Coronary artery (tissue), 2 donors: ENCODE measurements at places on chromosomes 12 and 14.

DNA sequence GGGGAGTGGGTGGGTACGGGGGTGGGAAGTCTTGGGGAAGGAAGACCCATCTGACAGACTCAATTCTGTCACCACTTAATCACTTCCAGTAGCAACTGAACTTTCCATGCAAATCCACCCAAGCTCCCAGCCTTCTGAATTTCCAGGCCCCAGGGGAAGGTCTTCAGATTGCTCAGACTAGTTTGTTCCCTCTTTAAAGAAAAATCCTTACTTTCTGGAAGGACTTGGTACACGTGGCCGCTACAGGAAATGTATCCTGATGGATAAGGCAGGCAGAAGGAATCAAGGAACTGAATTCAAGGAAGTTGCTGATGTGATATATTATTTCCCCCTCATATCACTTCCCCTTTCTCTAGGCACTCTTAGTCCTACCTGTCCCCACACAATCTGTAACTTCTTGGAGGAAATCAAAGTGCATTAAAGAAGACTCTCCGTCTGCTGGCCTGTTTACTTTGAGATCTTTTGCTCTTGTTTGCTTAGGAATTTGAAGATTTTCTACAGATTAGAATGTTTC, 6.4 kb downstream of the NFKBIA start:
- no peak for DNase-seq

DNA sequence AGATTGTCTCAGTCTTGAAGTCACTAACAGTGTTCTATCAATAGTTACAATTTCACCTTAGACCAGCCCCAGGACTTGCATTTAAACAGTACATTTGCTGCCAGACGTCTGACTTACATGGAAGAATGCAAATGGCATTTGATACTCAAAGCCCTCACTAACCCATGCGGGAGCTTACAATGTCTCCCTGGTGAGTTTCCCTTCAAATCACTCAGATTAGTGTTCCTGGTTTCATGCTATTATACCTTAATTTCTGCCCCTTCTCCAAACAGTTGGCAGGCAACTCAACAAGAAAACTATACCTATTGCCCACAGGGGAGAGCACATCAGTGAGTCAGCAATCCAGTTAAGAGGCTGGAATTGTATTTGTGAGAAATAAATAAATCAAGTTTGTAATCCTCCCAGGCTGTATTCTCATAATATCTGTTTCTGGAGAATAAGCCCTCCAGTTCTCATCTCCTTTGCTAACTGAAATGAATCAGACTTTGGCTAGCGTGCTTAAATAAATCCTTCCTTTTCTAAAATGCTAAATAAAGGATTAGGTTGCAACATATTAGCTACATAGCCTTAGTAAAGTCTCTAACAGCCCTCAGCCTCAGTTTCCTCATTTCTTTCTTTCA, 23.7 kb downstream of the GSTZ1 start:
- DNase-seq, result no peak

- no peak for DNase-seq
Observed at GRCh38 chr14:51207621-51208020, 32.4 kb upstream of the TMX1 start.

GRCh38 chr14:89920056-89920455, 34.5 kb downstream of the EFCAB11 start:
- no peak for DNase-seq

GRCh38 chr14:75602503-75602902, 24.1 kb downstream of the FLVCR2 start:
- DNase-seq, result no peak

DNA sequence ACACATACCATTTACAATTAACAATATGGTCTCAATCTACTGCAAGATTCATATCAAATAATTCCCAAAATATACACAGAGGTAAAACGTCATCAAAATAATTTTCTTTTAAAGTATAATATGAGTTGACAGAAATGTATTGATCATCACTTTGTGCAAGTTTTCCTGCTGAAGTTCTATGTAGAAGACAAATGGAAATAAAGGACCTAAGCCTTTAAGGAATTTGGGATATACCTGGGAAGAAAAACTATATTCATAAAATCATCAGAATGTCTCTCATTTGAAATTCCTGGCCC, 61.1 kb upstream of the DAAM1 start:
- no peak for DNase-seq

DNA sequence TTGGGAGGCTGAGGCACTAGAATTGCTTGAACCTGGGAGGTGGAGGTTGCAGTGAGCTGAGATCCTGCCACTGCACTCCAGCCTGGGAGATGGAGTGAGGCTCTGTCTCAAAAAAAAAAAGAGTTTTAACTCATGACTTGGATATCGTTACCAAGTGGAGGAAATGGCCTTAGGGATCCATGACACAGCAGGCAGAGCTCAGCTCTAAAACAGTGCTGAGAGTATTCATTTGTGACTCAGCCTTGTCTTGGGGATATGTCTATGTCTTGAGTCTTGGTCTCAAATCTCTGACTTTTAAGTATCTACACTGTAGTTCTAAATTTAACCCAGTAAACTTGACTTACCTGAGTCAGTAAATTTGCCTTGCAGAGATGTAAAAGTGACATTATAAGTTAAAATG, 8.8 kb upstream of the PEX5 start:
- DNase-seq, result no peak

DNA sequence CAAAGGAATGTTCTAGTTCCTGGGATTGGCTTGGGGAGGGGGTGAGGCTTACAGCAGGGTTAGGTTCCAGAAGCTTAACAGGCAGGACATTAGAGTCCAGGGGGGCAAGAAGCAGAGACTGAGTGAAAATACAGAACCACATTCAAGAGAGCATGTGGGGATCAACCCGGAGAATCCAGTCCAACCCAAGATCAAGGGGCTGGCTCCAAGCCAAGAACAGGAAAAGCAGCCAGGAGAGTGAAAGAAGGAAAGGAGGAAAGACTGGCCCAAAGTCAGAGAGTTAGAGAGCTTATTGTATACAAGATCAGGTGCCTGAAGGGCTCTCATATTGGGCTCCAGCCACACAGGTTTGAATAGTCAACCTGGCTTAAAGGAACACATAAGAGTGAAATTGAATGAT, 190.3 kb upstream of the CDKN3 start:
- DNase-seq, result no peak

DNA sequence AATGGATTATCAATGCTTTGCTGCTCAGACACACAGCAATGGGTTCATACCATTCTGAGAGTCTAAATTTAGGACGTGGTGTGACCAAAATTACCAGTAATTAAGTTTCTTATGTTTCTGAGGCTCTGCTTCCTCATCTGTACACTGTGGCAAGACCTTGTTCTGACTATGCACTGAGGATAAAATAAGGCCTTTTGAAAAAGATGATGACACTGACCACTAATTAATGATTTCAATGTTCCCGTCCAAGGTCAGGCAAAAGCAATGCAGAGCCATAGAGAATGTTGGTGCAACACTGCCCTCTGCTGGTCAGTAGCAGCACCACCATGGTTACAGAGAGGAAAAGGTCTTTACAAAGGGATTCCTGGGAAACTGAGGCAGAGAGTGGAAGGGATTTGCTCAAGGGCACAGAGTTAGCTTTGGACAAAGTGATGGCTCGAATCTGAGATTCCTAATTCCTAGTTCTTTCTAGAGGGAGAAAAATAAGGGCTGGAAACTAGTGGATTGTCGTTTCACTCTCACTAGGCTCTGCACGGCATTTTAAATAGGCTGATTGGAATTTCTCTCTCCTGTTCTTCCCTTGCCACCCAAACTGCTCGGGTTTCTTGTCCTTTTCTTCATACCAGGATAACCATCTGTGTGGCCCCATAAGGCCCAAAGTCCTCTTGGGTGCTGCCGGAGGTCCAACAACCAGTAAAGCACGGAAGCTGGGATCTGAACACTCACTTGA, 22.3 kb upstream of the P2RX7 start:
- DNase-seq, result no peak

GRCh38 chr12:91746976-91747375, 398.7 kb downstream of the BTG1 start:
- no peak for DNase-seq

DNA sequence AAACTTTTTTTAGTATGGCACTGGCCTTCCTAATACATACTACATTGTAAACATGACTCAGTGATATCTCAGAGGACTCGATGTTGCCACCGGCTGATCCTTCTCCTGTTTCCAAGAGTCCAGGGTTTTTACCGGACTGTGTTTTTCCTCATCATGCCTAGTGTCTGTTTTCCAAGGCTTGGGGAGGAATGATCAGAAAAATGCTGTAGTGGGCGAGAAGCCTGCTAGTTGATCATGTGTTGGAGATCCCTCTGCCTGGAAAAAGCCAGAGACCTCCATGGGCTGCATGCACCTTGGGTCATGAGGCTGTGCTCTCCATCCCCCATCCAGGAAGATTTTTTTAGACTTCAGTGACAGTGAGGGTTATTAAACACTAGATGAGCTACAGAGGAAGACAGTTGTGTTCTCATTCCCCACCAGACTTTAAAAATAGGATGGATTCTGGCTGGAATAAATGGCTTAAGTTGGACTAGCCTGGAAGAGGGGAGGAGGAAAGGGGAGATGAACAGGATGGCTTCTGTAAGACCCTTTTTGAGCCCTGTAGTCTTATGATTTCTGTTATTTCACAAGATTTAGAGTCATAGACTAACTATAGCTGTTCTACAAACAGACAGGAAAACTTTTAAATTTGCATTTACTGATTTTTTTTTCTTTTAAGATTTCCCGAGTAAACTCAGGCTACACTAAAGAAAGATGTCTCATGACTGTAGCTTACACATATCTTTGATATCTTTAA, 145.7 kb downstream of the SAMD4A start:
- DNase-seq, result no peak

DNA sequence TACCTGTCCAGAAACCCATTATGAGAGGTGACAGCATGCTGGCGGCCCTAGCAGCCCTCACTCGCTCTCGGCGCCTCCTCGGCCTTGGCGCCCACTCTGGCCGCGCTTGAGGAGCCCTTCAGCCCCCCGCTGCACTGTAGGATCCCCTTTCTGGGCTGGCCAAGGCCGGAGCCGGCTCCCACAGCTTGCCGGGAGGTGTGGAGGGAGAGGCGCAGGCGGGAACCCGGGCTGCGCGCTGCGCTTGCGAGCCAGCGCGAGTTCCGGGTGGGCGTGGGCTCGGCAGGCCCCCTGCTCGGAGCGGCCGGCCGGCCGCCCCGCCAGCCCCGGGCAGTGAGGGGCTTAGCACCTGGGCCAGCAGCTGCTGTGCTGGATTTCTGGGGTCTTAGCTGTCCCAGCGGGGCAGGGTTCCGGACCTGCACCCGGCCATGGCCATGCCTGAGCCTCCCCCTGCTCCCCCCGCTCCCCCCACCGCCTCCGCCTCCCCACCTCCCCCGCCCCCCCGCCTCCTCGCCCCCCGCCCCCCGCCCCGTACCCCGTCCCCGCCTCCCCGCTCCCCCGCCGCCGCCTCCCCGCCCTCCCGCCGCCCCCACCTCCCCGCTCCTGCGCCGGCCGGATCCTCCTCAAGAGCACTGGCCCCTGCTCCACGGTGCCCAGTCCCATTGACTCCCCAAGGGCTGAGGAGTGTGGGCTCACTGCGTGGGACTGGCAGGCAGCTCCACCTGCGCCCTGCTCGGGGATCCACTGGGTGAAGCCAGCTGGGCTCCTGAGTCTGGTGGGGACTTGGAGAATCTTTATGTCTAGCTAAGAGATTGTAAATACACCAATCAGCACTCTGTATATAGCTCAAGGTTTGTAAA, 163.1 kb downstream of the KLHL28 start:
- no peak for DNase-seq

DNA sequence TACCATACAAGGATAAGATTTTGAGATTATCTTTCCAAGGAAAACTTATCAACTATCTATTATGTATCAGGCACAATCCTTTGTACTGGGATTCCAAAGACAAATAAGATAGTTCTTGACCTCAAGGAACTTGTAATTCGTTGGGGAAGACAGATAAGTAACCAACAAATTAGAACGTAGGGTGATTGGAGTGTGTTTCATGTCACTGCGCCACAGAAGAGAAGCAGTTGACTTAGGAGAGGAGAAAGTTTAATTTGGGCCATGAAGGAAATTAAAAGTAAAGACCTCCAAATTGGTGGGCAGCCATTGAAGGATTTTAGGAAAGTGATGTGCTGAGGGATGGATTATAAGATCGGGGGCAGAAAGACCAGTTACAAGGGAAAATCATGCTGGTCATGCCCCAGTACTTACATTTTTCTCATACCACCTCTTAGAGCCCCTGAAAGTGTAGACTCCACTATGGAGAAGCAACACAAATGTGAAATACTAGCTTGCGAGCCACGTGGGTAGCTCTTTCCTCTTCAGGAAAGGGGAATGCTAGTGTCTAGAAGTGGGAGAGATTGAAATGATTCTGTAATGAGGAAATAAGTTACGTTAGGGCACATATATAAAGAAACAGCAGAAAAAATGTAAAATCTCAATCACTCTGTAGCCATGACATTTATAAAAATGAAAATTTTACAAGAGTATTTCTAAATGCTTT, 148.7 kb downstream of the ETV6 start:
- DNase-seq, result no peak

- DNase-seq, result no peak
Observed at GRCh38 chr12:53428741-53429140, 5.1 kb downstream of the AMHR2 start.

DNA sequence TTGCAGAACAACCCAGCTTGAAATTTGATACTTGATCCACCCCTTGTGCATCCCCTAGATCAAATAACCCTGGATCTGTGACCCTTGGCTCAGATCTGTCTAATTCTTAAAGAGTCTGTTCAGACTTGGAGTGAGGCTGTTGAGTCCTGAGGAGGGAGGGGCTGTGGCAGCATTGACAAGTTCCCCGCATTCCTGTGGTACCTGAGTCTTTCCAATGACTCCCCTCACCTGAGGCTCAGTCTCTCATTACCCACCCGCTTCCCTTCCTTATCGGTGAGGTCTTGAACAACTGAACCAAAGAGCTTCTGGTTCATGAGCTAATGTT, 16.1 kb upstream of the HDAC7 start:
- DNase-seq, result no peak

- DNase-seq, result no peak
Observed at GRCh38 chr12:82481954-82482353, 123.6 kb downstream of the METTL25 start.

DNA sequence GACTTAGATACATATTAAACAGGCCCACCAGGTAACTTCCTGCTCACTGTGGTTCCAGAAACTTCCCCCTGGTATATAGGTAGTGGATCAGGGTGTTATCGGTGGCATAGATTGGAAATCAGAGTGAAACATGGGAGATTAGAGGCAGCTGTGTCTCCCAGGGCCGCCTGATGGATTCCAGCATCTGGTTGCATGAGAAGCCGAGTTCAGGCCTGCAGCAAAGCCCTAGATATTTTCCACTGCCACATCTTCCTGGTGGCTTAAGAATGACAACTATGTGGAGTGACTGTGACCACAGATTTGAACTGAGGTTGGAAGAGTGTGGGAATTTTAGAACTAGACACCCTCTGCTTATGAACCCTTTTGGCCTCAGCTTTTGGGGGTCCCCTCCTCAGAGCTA, 184.8 kb upstream of the NTF3 start:
- DNase-seq, result no peak

GRCh38 chr12:92871116-92871515, 58.0 kb downstream of the EEA1 start:
- no peak for DNase-seq

GRCh38 chr12:11795913-11796459, 146.5 kb downstream of the ETV6 start:
- no peak for DNase-seq

GRCh38 chr12:104524034-104524832, 67.5 kb downstream of the CHST11 start:
- no peak for DNase-seq
